ENCODE measurements at places on chromosomes 13 and 19.
A peak's percentile ranks its signal among the peaks of the same experiment; 100 is the strongest.

DNA sequence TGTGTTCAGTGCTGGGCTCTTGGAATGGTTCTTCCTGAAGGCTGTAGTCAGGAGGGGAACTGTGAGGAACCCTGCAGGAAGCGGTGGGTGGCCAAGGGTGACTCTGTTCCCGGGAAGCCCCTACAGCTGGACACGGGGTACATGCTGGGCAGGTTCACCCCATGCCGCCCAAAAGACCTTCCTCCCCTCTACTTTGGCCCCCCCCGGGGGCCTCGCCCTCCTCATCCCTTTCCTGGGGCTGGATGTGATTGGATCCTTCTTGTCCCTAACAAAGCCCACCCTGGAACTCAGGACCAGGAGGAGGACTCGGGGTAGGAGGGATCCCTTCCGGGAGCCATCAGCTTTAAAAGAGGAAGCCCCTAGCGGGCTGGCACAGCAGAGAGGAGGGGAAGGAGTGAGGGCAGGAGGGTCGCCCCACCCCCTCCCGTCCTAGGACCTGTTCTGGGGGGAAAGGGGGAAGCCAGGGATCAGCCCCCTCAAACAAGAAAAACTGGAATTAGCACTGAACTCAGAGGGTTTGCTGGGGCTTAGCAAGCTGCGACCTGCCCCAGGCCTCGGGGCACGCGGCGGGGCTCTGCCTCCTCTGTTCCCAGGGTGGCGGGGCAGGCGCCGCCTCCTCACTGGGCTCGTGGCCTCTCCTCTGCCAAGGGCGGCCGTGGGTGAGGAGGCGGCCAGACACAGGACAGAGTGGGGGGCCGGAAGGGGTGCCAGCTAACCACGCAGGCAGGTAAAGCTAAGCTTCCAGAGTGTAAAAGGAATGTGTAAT lies 4.0 kb downstream of the CEBPA start:
- DNase-seq: no peak

- no peak for DNase-seq
Observed at GRCh38 chr19:48826606-48827020, 9.7 kb downstream of the HSD17B14 start.

GRCh38 chr13:62387647-62388046 lies 972.0 kb upstream of the PCDH20 start:
- no peak for DNase-seq

- DNase-seq: no peak
Observed at GRCh38 chr13:31814536-31814935, 75.2 kb downstream of the RXFP2 start.

DNA sequence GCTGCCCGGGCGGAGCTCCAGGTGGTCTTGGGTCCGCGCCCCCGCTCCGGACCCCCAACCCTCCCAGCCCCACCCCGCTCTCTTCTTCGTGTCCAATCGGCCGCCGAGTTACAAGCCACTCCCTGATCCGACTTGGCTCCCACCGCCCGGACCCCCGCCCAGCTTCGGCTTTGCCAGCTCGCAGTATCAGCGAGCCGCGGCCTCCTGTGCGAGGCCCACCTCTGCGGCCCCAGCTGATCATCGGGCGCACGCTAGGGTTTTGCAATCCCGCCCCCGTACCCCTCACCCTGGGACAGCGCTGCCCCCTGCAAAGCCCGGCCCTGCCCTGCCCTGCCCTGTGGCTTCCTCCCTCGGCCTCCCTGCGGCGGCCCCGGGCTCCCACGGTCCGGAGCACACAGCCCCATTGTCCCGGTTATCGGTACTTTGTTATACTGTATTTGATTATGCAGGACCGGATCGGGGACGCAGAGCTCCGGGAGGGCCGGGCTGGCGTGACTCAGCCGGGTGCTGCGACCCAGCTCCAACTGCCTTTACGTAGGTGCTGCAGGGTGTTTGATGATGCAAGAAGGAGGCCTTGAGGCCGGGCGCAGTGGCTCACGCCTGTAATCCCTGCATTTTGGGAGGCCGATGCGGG lies 598 bp upstream of the LPAR2 start:
- DNase-seq: peak; percentile 36

DNA sequence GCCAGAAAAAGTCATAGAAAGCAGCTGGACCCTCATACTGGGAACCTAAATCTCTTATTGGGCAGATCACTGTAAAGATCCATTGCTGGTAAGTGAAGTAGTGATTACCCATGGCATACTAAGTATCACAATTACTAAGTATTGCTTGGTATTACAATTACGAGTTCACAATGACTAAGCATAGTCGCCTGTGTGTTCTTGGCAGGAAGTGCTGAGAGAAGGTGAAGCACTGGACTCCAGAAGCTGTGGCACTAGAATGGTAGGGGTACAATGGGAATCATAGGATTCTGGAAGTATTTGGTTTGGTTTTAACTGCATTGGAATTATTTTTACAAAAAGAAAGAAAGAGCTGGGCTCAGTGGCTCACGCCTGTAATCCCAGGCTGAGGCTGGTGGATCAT lies 20.3 kb downstream of the LGALS16 start:
- no peak for DNase-seq

GRCh38 chr19:31111741-31112140 lies 237.5 kb downstream of the TSHZ3 start:
- no peak for DNase-seq

GRCh38 chr13:26372747-26373146 lies 118.8 kb downstream of the CDK8 start:
- no peak for DNase-seq

GRCh38 chr13:24742977-24743376 lies 21.0 kb upstream of the RNF17 start:
- DNase-seq: no peak

DNA sequence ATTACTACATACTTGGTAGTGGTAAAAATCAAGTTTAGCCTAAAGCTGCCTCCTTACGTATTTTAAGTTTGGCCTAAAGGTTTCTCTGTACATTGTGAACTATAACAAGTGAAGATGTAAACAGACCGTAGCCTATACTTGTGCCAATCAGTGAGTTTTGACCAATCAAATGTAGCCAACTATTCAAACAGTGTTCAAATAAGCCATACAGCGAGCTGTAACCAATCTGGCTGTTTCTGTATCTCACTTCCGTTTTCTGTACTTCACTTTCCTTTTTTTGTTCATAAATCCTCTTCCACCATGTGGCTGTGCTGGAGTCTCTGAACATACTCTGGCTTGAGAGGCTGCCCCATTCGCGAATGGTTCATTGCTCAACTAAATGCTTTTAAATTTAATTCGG lies 2504.6 kb downstream of the PCDH9 start:
- DNase-seq: no peak

- no peak for DNase-seq
Observed at GRCh38 chr13:98353750-98354149, 176.7 kb upstream of the RNF113B start.

GRCh38 chr13:36776175-36776574 lies 42.8 kb upstream of the RFXAP start:
- DNase-seq: no peak

- no peak for DNase-seq
Observed at GRCh38 chr13:65095161-65096082, 2134.7 kb downstream of the PCDH9 start.

DNA sequence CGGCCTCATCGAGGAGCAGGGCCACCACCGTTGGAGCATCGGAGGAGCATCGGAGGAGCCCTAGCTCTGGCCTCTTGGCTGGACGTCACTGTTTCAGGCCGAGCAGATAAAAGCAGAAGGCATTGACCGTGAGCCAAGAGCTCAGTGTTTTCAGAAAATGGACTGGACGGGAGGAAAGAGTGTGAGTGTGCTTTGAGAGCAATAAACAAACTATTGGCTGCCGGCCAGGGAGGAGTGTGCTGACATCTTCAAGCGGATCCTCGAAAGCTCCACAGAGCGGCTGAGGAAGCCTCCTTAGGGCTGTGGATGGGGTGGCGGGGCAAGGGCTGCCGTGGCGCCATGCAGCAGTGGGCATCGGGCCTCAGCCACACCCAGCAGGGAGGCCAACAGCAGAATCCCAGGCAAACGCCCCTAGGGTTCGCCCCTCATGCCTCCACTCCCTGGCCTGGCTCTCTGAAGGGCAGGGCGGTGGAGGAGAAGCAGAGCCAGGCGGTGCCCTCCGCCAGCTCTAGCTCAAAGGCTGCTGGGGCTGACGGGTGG lies 41.8 kb downstream of the IRS2 start:
- DNase-seq: no peak

GRCh38 chr13:46119883-46120614 lies 15.2 kb upstream of the CPB2 start:
- DNase-seq: no peak

- DNase-seq: no peak
Observed at GRCh38 chr13:111513766-111514609, 193.5 kb downstream of the TEX29 start.

GRCh38 chr13:98685146-98685545 lies 67.3 kb downstream of the SLC15A1 start:
- DNase-seq: no peak

GRCh38 chr13:48403913-48404312 lies 9.0 kb downstream of the LPAR6 start:
- no peak for DNase-seq

DNA sequence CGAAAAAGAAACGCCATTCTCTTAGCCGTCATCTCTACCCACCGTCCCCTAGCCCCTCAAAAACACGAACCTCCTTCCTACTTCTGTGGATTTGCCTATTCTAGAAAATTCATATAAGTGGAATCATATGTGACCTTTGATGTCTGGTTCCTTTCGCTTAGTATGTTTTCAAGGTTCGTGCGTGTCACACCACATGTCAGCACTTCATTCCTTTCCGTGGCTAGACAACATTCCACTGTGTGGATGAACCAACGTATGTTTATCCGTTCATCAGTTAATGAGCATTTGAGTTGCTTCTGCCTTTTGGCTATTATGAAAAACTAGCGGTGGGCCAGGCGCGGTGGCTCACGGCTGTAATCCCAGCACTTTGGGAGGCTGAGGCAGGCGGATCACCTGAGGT lies 14.0 kb upstream of the PPP1R12C start:
- DNase-seq: no peak

DNA sequence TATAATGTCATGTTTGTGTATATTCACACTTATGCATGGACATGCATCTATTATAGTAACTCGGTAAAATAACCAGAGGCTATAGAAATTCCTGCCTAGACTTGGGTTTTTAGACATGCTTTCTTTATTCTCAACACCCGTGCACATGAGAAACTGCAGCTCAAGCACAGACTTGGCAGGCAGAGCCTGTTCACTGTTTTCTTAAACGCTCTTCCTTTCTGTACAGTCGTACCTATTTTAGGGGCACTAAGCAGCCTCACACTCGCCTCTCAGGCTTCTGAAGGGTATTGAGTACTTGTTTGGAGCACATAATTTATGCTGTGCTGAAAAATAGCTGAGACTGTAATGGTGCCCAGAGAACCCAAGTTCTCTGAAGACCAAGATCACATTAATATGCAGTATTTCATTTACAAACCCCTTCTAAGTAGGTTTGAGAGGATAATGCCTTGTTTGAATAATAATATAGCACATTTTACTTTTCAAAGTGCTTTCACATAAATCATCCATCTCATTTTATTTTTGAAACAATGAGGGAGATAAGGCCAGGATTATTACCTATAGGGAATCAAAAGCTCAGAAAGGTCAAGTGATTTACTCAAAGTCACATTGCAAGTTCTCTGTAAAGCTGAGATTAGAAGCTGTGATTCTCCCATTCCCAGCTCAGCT lies 429.9 kb downstream of the SPRY2 start:
- DNase-seq: no peak

GRCh38 chr19:46023311-46023779 lies 492 bp upstream of the PGLYRP1 start:
- DNase-seq: no peak

DNA sequence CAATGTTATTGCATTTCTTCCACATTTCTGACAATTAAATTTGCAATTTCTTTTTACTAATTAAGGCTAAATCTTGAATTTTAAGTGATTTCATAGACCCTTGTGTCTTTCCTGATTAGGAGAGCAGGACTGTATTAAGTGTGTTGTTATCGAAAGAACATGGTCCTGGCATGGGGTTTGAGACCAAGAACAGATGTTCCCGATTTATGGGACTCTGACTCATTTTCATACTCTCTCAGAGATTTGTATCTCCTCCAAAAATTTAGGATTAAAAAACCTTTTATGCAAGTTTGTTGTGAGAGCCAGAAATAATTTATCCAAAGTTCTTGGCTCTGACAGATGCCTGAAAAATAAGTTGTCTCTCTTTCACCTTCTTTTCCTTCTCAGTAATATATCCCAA lies 589.3 kb upstream of the ARGLU1 start:
- no peak for DNase-seq

- DNase-seq: no peak
Observed at GRCh38 chr13:99932912-99933311, 38.7 kb downstream of the ZIC5 start.

DNA sequence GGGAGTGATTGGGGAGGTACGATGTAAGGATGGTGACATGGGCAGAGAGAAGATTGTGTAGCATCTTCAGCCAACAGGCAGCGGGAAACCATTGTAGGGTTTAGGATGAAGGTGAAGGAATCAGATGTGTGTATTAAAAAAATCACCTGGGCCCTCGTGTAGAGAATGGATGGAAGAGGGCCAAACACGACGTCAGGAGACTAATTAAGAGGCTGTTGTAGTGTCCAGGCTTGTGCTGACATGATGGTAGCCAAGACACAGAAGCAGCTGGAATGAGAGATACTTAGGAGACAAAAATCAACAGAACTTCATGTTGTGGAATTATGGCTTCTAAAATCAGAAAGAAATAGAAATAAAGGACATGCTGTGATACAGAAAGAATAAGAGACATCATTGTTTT lies 41.2 kb upstream of the ARGLU1 start:
- no peak for DNase-seq

- DNase-seq: peak; percentile 20
Observed at GRCh38 chr19:12293777-12294248, 870 bp downstream of the ZNF44 start.

DNA sequence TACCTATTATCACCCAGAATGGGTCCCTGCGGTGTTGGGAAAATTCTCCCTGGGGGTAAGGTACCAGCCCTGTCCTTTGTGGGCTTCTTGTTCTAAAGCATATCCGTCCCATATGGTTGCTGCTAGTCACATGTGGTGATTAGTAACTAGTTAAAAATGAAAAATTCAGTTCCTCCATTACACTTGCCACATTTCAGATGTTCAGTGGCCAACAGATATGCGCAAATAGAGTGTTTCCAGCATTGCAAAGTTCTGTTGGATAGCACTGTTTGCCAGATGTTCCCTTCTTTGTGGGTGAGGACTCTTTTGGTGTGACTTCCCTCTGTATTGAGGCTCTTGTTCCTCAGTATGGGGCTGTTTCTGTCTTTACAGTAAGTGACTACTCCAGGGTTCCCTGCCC lies 3.8 kb downstream of the CNOT3 start:
- no peak for DNase-seq

Measured in activated CD8-positive, alpha-beta memory T cell treated with anti-CD3 and anti-CD28 coated beads for 48 hours (primary cell).